Stimulated activated CD8-positive, alpha-beta memory T cell treated with anti-CD3 and anti-CD28 coated beads, Interleukin-4, amount 100 ng/mL, for 24 hours (primary cell): ENCODE measurements at places on chromosomes 1 and 21.

GRCh38 chr21:34122047-34122446 lies 48.7 kb downstream of the MRPS6 start:
- no peak for DNase-seq

- no peak for DNase-seq
Measured at GRCh38 chr1:182146286-182146685, 84.8 kb upstream of the ZNF648 start.

GRCh38 chr1:119542492-119542946 lies 35.5 kb downstream of the HSD3B1 start:
- DNase-seq, result no peak

GRCh38 chr1:158094571-158094970 lies 86.1 kb upstream of the CD1D start:
- DNase-seq, result no peak

DNA sequence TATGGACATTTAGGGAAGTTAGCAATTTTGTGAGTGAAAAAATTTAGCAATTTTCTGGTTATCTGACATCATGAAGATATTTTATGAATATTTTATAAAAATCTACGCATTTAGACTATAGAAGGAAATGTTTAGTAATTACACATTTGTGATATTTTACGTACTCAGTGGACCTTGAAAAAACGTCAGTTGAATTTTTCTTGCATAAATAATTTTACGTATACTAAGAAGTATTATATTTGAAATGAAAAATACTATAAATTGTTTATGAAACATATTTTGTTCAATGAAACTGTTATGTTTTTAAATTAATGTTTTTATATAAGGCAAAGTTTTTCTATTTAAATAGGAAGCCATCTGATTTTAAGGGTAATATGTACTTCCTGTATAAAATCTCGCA lies 462.8 kb downstream of the NCAM2 start:
- no peak for DNase-seq

DNA sequence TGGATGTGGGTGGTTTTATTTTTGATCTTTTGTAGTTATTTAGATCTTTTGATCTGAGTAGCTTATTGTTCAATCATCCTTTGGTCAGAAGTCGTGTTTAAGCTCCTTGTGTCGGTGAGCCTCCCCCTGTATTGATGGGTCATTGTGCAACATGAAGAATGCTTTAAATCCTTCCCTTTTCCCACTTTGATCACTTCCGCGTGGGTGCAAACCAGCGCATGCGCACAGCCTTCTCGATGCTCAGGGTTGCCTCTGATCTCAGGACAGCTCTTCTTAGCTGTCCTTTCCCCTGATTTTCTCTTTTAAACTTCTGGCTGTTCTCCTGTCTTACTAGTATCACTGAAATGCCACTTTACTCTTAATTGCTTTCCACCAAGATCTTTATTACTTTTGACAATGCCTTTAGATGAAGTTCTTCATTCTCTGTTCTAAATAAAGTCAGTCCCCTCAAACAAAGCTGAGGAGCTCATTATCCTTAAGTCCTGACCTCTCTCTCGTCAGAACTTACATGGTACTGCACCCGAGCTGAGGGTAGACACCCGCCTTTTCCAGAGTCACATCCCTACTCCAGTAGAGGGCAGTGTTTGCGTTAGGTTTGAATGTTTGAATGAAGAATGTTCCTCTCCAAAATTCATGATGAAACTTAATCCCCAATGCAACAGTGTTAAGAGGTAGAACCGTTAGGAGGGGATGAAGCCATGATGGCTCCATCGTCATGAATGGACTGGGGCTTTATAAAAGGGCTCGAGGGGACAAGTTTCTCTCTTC lies 547.9 kb upstream of the TMPRSS15 start:
- no peak for DNase-seq

- no peak for DNase-seq
Measured at GRCh38 chr1:220655509-220655908, 34.7 kb upstream of the C1orf115 start.

DNA sequence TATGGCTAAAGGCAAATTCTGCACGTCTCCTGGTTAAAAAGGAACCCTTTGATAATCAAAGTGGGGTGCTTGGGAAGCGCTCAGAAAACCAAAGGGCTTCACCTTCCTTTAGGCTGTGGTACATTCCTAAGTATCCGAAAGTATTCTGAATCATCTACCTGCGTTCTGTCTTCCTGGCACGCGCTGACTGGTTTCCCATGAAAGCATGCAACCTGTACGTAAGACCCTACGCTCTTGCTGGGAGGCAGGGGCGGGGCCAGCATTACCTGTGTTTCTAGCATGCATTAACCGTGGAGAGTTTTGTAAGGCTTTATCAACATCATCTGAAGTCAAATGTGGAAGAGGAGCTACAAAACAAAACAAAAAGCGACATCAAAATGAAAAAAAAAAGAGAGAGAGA lies 96.0 kb downstream of the ERG start:
- DNase-seq, result no peak

DNA sequence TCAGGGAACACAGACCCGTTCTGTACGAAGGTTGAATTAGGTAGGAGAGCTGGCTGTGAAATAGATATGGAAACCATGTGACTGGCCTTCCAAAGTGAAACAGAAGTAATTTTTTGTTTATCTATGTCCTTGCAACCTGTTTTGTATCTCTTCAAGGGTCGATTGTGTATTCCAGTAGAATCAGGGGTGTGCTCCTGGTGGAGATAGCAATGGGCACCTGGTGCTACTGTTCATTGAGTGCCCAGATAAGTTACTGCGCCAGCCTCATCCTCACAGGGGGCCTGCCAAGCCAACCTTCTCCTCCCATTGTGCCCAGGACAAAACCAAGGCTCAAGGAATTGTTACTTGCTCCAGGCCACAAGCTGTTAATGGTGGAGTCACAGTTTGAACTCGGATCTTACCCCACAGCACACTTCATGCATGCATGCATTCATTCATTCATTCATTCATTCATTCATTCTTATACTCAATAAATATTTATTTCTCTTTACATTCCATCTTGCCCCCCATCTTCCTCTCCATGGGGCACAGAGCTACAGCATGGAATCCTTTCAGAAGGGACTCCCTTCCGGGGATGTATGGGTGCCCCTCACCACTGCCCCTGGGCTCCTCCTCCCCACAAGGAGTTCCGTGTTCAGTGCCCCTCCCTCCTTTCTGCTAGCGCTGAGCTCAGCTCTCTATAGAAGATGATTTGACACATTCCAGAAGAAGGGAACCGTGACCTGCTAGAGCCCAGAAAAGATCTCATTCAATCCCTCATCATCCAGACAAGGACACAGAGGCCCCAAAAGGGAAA lies 24.0 kb downstream of the ADORA1 start:
- no peak for DNase-seq

DNA sequence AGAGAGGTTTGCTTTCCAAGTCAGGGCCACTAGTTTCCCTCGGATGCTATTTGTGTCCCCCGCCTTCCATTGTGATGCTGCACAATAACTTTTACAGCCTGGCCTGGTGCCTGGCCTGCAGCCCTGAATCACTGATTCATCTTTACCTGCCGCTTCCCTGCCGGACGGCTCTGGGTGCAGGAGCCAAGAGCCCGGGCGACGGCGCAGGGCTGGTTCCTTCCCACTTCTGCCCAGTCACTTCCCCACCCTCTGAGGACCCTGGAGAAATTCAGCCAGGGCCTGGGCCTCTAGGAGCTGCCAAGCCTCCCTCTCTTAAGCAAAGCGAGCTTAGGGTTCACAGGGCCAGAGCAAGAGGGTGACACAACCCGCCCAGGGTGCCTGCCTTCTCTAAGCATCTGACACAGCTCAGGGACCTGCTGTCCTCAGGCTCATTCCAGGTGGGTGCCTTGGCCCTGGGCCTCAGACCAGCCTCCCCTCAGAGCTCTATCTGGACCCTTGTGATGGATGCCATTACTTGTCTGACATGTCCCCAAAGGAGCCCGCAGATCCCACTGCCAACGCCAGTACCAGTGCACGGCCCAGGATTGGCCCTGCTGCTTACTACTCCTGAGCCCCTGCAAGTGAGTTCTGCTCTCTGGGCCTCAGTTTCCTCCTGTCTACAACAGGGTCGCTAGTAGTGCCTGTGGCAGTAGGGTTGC lies 381.0 kb upstream of the VAMP3 start:
- no peak for DNase-seq

DNA sequence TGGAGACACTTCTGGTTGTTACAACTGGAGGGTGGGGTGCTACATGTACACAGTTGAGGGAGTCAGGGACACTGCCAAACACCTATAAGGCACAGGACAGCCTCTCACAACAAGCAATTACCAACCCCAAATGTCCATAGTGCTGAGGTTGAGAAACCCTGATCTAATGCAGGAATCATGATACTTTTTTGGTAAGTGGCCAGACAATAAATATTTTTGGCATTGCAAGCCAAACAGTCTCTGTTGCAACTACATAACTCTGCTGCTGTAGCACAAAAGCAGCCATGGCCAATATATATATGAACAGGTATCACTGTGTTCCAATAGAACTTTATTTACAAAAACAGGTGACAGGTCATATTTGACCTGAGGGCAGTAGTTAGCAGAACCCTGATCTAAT lies 177.5 kb downstream of the ASTN1 start:
- DNase-seq, result no peak

- DNase-seq, result no peak
Measured at GRCh38 chr1:189117072-189117770, 1360.4 kb downstream of the BRINP3 start.

GRCh38 chr1:44030605-44031251 lies 534 bp downstream of the SLC6A9 start:
- DNase-seq, result peak; percentile 31

- DNase-seq, result no peak
Measured at GRCh38 chr21:45012662-45013259, 61.6 kb upstream of the ADARB1 start.

GRCh38 chr1:35808450-35809113 lies 766 bp downstream of the AGO4 start:
- no peak for DNase-seq

DNA sequence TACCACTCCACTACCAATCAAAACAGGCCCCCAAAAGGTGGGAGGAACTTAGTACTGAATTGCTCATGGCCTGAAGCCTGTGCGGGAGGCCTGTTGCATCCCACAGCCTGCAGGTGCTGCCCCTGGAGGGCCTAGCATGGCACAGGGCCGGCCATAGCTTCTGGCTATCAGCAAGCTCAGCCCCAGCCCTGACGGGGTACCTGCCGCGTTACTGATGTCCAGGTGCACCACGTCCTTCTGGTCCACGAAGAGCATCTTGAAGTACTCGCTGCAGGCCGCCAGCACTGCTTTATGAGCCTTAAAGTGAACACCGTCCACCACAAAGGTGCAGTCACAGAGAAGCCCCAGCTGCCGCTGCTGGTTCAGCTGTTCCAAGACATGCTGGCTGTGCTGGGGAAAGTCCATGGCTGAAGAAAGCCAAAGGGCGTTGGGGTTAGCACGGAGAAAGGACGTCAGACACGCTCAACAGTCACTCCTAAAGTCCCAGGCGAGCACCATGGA lies 27.8 kb downstream of the ZBTB17 start:
- DNase-seq, result no peak

DNA sequence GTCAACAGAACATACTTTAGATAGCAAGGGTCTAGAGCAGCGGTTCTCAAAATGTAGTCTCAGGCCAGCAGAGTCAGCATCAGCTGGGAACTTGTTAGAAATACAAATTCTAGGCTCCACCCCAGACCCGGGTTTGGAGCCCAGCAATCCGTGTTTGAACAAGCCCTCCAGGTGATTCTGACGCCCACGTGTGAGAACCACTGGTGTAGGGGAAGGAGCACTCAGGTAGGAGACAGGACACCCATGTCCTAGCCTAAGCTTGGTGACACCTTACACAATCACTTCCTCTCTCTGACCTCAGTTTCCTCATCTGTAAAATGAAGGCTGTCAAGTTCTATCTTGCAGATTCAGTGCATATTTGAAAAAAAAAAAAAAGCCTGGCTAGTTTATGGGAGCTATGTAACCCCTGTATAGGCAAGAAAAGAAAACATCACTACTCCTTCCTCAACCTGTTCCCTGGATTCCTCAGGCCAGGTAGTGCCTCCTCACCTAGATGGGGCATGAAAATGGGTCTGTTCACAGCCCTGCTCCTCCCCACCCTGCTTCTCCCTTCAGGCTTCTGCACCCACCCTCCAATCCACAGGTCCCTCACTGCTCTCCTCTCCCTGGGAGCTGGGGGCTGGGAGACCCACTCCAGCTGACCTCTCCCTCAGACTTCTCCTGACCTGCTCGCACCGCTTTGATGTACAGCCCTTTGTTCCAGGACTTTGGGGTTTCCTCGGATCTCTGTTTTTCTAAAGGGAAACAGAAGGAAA lies 7.1 kb upstream of the PHLDA3 start:
- no peak for DNase-seq

DNA sequence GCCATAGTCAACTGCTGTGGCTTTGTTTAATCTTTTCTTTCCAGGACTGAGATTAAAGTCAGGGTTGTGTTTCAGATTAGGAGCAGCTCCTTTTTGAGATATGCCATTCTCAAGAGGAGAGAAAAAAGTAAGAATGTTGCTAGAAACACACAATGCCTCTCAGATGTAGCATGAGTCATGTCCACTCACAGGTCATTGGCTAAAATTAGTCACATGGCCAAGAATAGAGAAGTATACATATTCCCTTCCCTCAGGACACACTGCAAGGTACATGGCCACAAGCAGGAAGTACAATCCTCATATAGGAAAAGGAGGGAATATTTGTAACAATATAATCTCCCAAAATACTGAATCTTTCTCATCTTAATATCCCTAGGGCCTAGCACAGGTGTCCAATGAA lies 141.9 kb upstream of the PTBP2 start:
- DNase-seq, result no peak

DNA sequence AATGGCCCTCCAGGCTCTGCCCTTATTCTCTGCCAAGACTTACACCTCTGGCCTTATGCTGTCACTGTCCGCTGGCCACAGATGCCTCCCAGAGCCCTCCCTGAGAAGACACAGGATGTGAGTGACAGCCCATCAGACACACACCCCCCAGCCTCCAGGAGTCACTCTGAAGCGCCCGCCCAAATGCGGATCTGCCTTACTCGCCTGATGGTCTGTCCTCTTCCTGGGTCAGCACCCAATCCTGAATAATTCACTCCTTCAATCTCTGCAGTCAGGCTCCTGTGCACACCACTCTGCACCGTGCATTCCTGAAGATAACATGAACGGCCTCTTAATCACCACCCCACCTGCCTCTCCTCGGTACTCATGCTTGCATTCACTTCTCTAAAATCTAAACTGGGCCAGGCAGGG lies 14.7 kb downstream of the CLSTN1 start:
- DNase-seq, result no peak

- no peak for DNase-seq
Measured at GRCh38 chr1:74343216-74343615, 108.0 kb downstream of the TNNI3K start.

DNA sequence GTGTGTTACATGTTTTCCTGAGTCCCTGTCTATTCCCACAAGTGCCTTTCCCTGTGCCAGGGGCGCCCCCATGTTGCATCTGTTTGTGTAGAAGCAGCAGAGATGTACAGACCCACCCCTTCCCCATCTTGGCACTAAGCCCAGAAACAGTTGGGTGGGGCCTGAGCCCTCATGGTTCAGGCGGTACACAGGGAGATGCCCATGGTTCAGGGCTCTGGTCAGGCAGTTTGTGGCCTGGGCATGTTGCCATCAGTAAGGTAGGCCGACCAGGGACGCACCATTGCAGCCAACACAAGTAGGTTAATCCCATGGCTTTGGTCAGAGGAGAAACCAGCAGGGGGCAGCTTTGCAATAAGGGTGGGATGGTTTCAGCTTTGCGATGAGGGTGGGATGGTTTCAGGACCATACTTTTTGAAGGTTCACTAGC lies 914 bp upstream of the ADGRB2 start:
- no peak for DNase-seq
